ENCODE measurements at places on chromosomes 11 and 22. TPM values are rescaled to one million over a fixed set of nuclear protein-coding genes. Genes with fewer than 3 reads are reported as not detected.

- no peak overlapping the region for H3K27ac ChIP-seq
- peak; percentile 89 for DNase-seq
- no peak overlapping the region for H3K4me3 ChIP-seq
- peaks cover 30% of the 10 kb centered on the region for H3K4me1 ChIP-seq
These were observed 22.0 kb downstream of the TEF start for GRCh38 chr22:41403532-41404318.

GRCh38 chr11:130301002-130301401 lies 13.7 kb downstream of the ZBTB44 start:
- H3K27me3 ChIP-seq = no peaks in the 10 kb centered on the region
- DNase-seq = no peak
- H3K27ac ChIP-seq = no peak overlapping the region
- peaks cover 2% of the 10 kb centered on the region for H3K36me3 ChIP-seq

DNA sequence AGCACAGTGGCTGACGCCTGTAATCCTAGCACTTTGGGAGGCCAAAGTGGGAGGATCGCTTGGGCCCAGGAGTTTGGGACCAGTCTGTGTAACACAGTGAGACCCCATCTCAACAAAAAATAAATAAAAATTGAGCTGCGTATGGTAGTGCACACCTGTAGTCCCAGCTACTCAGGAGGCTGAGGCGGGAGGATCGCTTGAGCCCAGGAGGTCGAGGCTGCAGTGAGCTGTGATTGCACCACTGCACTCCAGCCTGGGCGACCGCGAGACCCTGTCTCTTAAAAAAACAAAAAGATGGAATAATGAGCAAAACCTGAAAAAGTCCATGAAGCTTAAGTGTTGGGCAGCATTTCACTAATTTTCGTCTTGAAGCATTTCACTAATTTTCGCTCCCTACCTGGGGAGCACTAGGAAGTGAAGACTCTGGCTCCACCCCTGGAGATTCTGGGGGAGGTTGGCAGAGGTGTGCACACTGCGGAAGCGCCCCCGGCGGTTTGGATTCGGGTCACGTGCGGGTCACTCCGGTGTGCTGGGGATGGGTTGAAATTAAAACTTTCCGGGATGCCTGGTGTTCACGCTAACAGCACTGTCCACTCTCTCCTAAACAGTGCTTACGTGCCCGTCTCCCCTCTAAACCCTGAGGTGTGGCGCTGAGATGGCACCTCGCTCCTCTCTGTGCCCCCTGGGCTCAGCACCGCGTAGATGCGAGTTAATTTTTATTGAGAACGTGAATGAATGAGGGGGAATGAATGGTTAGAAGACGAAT lies 906 bp upstream of the NAA40 start:
- peak overlapping the region; percentile 84 for H3K4me3 ChIP-seq
- no peak for DNase-seq
- peaks cover 15% of the 10 kb centered on the region for H3K4me1 ChIP-seq
- peaks cover 11% of the 10 kb centered on the region for H3K36me3 ChIP-seq
- H3K27me3 ChIP-seq = no peaks in the 10 kb centered on the region
- H3K27ac ChIP-seq = peak overlapping the region; percentile 65

The APOBEC3B gene
- 5.7 TPM for polyA plus RNA-seq

The CARD18 gene
- polyA plus RNA-seq = not detected

The GGTLC3 gene
- polyA plus RNA-seq = 0.21 TPM

The OPCML gene
- polyA plus RNA-seq = 0.86 TPM

The MAP4K2 gene
- polyA plus RNA-seq = 12.3 TPM

Measured in muscle of leg (tissue), 16 donors.